ENCODE measurements at places on chromosomes 7 and 10.

- DNase-seq: no peak
Measured at GRCh38 chr7:17126413-17127268, 171.8 kb upstream of the AHR start.

- no peak for DNase-seq
Measured at GRCh38 chr7:41305001-41305400, 397.9 kb downstream of the INHBA start.

- no peak for DNase-seq
Measured at GRCh38 chr10:5976512-5977470, 552 bp downstream of the IL15RA start.

GRCh38 chr10:49278497-49278981, 20.4 kb upstream of the C10orf71 start:
- no peak for DNase-seq

DNA sequence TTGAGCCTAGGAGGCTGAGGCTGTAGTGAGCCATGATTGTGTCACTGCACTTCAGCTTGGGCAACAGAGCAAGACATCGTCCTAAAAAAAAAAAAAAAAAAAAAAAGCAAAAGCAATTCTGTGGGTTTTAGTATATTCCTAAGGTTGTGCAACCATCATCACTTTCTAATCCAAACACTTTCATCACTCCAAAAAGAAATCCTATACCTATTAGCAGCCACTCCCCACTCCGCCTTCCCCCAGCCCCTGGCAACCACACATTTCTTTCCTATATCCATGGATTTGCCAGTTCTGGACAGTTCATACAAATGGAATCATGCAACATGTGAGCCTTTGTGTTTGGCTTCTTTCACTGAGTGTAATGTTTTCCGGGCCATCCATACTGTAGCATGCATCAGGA, 20.4 kb downstream of the ZAN start:
- DNase-seq: no peak

- DNase-seq: no peak
Measured at GRCh38 chr10:132430861-132431271, 33.9 kb downstream of the PWWP2B start.

- DNase-seq: no peak
Measured at GRCh38 chr7:12456506-12456905, 52.8 kb upstream of the VWDE start.

GRCh38 chr10:21475393-21475792, 50.1 kb downstream of the SKIDA1 start:
- no peak for DNase-seq

GRCh38 chr10:81179805-81180452, 642.2 kb downstream of the SH2D4B start:
- DNase-seq: no peak

DNA sequence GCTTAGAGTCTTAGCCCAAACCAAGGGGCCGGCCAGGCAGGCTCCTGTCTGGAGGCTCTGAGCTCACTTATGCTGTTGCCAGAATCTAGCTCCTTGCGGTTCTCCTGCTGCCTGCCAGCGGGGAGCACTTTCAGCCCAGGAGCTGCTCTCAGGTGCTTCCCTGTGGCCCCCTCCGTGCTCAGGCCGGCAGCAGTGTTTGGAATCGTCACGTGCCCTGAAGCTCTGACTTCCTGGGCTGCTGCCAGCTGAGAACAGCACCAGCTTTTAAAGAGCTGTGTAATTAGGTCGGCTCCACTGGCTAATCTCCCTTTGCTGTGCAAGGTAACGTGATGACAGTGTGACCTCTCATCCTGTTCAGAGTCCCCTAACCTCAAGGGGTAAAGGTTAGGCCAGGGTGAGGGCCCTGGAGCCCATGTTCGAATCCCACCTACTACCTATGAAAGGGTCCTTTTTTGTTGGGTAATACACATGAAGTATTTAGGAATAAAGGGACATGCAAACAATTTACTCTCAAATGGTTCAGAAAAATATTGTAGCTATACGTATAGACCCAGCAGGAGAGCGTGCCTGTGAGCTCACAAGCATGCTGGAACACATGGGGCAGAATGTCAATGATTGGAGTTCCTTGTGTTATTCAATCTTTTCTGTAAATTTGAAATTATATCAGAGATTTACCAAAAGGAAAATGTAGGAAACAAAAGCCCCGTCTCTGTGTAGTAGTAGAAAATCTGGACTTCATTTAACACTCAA, 16.6 kb downstream of the ZNF862 start:
- DNase-seq: no peak

GRCh38 chr7:2639181-2639681, 7.4 kb downstream of the TTYH3 start:
- DNase-seq: no peak

- DNase-seq: no peak
Measured at GRCh38 chr10:69847883-69848282, 46.2 kb downstream of the COL13A1 start.

DNA sequence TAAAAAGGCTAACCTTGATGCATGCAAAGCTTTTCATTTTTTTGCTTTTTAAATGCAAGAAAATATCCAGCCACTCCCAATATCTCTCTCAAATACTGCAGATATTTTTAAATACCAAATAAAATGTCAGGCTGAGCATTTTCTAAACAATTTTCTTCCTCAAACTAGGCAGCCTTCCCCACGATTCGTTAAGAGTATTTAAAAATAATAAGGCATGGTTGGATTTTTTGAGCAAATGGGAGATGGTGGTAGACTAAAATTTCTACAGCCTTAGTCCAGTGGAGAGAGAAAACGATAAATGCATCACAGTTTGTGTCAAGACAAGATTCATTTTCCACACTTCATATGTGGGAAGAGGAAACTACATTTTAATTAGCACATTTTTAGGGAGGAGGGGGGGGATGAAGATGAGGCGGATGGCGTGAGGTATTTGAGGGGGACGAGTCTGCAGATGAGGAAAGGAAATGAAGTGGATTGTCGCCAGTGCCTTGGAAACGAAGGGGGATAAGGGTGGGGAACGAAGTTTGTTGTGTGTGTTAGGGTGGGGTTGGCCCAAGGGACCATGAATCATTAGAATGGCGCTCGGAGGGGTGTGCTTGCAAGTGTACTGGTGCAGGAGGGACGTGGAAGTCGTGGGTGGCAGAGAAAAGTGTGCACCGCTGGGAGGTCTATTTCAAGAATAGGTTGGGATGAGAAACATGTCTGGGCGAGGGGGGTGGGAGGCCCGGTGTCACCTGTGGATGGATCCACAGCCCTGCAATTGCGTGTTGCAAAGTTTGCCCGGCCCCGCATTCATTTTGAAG, 1.2 kb upstream of the ADD3 start:
- peak; percentile 68 for DNase-seq

- no peak for DNase-seq
Measured at GRCh38 chr7:37394158-37394557, 54.5 kb downstream of the ELMO1 start.

- DNase-seq: no peak
Measured at GRCh38 chr10:7506571-7506970, 95.7 kb upstream of the SFMBT2 start.

GRCh38 chr10:117184296-117184695, 13.0 kb upstream of the KCNK18 start:
- no peak for DNase-seq

- DNase-seq: peak; percentile 50
Measured at GRCh38 chr7:2757904-2758672, 70.1 kb downstream of the AMZ1 start.

- DNase-seq: no peak
Measured at GRCh38 chr7:107224374-107225223, 55.8 kb downstream of the HBP1 start.

GRCh38 chr7:131929632-131930031, 373.2 kb upstream of the PODXL start:
- no peak for DNase-seq

- DNase-seq: peak; percentile 29
Measured at GRCh38 chr7:95684037-95684436, 87.7 kb upstream of the PDK4 start.
